T-cell (primary cell): ENCODE measurements at places on chromosomes 1 and 21.

DNA sequence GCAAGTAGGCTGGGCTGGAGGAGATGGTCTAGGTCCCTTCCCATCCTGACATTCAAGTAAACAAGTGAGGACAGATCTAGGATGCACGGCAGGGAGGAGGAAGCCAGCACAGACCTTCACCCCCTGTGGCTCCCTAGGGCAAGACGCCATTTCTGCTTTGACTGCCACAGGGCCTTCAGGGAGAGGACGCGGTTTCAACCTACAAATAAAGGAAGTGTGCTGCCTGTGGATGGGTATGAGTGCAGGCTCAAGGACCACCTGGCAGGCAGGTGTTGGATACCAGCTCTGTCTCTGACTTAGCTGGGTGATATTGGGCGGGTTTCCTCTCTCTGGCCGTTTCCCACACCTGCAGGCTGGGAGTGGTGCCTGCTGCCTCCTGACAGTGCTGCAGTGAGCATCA lies 16.2 kb downstream of the SLC2A1 start:
- DNase-seq: no peak

DNA sequence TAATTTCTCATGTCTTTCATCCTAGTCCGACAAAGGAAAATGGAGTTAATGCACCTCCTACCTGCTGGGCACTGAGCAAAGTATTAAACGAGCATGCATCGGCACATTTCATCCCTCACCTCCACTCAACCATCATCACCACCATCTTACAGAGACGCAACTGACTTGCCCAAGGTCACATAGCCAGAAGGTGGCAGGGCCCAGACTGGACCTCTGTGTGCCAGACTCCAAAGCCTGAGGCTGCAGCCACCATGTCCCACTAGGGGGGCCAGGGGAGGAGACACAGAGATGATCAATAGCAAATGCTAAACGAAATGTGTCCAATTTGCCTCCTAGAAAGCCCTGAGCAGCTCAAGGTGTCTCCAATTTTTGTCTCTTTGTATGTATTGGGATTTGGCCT lies 163.7 kb upstream of the EDN2 start:
- DNase-seq: no peak

- DNase-seq: no peak
Measured at GRCh38 chr1:10901091-10901890, 104.8 kb upstream of the CASZ1 start.

DNA sequence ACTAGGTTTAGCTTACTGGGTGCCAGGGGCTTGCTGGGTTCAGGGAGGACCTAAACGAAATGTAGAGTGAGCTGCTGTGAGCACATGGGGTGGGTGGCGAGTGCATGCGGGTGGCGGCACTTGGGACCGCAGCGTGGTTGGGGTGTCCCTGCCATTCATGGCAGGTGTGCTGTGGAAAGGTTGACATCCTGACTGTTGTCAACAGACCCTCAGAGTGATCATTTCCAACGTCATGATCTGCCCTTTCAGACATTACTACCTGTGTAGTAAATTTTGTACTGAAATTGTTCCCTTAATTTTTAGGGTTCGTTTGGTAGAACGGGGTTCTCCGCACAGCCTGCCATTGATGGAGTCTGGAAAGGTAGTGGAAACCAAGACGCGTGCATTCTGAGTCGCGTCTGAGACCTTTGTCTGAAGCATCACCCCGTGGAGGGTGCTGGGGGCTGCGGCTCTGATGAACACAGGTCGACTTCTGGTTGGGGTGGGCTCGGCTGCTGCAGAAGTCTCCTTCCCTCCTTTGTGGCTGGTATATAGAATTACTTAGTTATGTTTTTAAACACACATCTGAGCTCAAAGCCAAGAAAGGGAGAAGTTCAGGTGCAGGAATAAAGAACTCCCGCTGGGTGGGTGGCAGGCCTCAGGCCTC lies 43.3 kb downstream of the S100B start:
- DNase-seq: no peak

DNA sequence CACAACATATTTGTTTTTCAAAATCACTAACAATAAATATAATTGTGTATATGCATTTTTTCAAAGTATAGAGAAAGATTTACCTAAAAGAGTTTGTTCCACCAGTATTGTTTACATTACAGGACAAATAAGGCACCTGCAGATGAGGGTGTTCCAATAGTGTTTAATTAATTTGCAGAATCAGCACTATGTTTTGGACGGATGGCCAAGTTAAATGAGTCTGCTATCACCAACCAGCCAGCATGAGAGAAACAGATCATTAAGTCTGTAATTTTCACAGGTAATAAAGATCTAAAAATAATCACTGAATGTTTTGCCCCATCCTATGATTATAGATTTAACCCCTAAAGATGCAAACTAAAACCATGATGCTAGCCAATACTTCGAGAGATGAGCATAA lies 2247.0 kb downstream of the NCAM2 start:
- DNase-seq: no peak

DNA sequence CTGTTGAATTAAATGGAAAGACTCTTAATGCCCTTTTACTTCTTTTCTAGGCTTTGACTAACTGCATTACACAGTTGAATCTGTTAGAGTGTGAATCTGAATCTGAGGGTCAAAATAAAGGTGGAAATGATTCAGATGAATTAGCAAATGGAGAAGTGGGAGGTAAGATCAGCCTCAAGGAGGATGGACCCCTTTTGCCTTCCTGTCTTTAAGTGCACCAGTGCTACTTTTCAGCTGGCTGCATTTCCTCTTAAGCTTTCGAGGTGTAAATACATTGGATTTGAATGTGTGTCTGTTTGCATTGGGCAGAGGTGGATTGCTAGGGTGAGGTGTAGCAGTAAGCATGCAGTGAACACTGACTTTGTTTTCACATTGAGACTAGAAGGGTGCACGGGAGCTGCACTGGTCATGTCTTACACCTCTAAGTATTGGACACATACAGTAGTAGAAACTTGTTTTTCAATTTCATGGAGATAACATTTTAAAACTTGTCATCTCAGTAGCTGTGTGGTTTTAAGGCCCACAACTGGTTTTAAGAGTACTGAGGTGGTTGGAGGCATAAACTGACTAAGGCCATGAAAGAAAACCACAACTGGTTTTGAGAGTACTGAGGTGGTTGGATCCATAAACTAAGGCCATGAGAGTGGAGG lies 35.4 kb downstream of the MIA3 start:
- DNase-seq: no peak

- no peak for DNase-seq
Measured at GRCh38 chr1:62317021-62317768, 2.0 kb downstream of the KANK4 start.

GRCh38 chr1:198497326-198498102 lies 43.0 kb downstream of the ATP6V1G3 start:
- DNase-seq: no peak

GRCh38 chr1:246482805-246483568 lies 24.1 kb downstream of the SMYD3 start:
- DNase-seq: no peak

GRCh38 chr1:110945626-110946025 lies 18.1 kb downstream of the LRIF1 start:
- DNase-seq: no peak

DNA sequence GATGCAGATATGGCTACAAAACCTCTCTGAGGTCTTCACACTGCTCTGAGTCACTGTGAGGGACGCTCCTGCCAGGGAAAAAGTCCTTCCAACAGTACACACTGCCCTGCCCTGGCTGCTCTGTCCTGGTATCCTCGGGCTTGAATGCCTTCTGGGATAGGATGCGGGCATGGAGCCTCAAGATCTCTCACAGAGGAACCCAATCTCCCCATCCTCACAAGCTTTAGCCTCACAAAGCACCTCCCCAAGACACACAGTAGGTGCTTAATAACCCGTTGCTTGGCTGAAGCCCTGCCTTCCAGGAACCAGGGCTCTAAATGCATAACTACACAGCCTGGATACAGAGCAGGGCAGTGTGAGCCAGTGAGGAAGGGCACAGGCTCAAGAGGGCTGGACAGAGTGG lies 9.2 kb downstream of the RAP1GAP start:
- no peak for DNase-seq

GRCh38 chr1:39892601-39893595 lies 8.8 kb downstream of the MYCL start:
- DNase-seq: no peak

- no peak for DNase-seq
Measured at GRCh38 chr1:79128722-79129121, 122.2 kb upstream of the ADGRL4 start.

- no peak for DNase-seq
Measured at GRCh38 chr1:21397813-21398188, 42.1 kb upstream of the NBPF3 start.

- DNase-seq: no peak
Measured at GRCh38 chr1:33918368-33918767, 54.5 kb downstream of the HMGB4 start.

DNA sequence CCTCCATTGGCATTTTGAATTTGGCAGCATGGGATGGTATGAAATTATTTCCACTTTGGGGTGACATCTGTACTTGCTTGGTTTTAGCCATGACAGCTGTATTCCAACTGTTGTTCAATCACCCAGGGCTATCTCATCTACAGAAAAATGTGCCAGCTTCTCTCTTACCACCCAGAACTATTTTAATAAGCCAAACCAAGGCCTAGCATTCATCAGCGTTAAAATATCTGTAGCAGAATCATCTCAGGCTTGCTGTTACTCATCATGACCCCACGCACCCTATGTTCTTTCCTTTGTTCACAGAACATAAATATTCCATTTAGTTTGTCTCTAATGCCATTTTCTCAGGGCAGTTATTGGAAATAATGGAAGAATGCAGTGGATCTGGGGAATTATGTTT lies 49.8 kb downstream of the GIPC2 start:
- DNase-seq: no peak

- no peak for DNase-seq
Measured at GRCh38 chr21:45990049-45990711, 8.6 kb downstream of the COL6A1 start.

- DNase-seq: no peak
Measured at GRCh38 chr1:169681140-169681539, 30.3 kb downstream of the SELL start.
